MM.1S (cell line): ENCODE measurements at places on chromosomes 11 and 22.

DNA sequence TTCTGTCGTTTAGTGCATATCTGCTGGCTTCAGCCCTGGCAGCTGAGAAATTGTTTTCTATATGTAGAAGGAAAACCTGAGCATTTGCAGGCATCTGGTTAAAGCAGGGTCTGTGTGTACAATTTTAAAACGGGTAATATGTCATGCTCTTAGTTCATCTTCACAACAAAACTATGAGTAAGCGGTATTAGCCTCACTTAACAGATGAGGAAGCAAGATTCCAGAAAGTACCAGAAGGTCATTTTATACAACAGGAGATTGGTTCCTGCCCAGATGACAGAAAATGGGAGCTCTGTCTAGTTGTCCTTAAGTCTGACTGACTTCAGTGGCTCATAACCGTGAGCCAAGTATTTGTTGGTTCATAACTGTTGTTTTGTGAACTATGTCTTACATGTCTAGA is 1.1 kb downstream of the TIMM10B start:
- no peak for DNase-seq

DNA sequence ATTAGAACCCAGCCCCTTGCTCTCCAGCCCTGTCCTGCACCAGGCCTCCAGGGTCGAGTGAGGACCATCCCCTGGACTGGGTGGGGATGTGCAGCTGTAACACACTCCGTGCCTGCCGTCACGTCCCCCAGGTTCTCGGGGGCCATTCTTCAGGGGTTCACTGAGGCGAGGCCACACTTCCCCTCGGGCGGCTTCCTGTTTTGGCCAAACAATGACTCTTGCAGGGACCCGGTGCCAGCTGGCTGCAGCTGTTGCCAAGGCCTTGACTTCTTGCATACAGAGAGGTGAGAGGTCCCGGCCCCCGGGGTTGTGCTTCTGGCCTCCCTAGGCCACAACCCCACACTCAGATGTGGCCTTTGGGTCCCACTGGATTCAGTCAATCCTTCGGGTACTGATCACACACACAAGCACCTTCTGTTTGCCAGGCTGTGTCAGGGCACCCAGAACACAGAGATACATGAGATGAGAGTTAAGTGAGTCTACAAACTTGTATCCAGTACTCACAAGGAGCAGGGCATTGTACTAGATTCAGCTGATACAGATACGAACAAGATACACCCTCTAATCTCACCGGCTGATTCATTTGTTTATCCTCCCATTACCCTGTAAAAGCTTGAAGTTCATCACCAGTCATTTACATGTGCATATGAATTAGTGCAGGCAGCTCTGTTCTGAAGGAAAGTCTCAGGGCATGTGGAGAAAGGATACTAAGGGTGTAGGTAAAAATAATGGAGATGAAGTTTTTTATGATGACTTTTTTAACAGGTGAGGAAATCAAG is 32.9 kb downstream of the LRRC32 start:
- DNase-seq = no peak

- DNase-seq = no peak
Observed at GRCh38 chr11:34337016-34337415, 20.8 kb downstream of the ABTB2 start.

- DNase-seq = no peak
Observed at GRCh38 chr11:23252426-23252825, 392.2 kb upstream of the CCDC179 start.

- no peak for DNase-seq
Observed at GRCh38 chr11:11247576-11247975, 105.5 kb downstream of the CSNK2A3 start.

- no peak for DNase-seq
Observed at GRCh38 chr11:65776196-65776595, 4.6 kb downstream of the AP5B1 start.

DNA sequence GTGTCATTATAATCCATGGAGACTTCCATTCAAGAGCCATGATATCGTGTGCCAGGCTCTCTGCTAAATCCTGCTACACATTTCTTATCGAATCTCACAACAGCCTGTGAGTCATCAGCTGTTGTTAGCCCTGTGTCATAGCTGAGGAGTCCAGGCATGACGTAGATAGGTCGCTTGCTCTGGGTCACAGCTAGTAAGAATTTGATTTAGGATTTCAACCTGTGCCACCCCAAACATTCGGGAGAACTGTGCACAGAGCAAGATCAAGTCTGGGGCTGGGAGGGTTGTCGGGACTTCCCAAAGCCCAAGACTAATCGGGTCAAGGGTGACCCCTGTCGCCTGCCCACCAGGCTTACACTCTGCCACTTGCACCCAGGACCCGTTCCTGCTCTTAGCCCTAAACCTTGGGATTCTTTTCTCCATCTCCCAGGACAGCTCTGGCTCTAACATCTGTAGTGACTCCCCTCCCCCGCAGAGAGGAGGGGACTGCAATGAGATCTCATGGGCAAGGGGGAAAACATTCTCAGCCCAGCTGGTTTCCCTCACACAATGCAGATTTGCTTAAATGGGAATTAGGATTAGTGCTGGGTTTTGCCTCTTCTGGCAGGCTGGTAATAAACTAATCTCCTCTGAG is 34.3 kb downstream of the TSPAN18 start:
- no peak for DNase-seq

DNA sequence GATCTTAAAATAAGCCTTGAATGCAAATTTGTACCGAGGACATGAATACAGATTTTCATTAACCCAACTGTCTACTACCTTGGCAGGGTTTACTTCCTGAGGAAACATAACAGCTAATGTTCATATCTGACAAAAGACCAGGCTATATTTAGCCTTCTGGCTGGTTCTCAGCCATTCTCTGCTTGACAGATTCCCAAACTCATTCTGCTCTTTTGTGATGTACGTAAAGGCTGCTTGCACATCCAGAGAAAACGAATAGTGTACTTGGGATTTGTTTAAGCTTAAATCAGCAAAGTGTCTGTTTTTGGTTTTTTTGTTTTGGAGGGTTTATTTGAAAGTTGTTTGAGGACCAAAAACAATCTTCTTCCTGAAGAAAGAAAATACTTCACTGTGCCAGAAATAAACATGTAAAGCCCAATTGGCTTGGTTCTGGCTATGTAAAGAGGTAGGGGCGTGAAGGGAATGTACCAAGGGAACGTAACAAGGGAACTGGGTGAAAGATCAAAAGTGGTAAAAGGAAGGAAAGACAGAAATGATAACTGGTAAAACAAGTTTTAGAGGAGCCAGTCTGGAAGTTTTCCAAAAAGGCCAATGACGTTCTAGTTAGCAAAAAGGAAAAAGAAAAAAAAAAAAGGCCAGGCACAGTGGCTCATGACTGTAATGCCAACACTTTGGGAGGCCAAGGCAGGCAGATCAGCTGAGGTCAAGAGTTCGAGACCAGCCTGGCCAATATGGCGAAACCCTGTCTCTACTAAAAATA is 21.4 kb upstream of the CRTAM start:
- DNase-seq = no peak

DNA sequence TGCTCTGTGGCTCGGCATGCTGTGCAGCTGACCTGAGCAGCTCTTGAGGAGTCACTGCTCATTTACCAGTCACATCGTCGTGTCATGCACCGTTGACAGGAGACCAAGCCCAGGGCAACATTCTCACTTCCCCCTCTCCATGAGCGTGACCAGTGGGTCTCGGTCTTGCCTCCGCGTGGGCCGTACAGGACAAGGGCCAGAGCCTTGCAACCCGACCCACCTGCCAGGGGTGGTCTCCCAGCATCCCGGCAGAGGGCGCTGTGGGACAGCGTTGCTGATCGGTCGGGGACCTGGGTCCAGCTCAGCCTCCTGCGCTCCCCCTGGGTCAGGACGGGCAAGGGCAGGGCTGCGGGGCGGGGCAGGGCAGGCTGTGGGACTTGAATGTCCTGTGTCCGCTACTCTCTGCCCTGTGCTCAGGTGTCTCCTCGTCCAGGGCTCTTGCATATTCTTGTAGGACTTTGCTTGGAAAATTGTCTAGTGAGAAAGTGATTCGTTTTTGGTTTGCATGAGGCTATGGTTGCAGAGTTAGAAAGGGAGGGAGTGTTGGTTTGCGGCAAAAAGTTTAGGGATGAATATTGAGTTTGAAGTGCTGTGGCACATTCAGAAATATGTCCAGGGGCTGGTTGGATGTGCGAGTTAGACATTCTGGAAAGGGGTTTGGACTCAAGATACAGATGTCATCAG is 16.2 kb downstream of the EIF4G2 start:
- peak; percentile 79 for DNase-seq

- DNase-seq = no peak
Observed at GRCh38 chr22:22424210-22424800, 84.2 kb downstream of the ZNF280B start.

DNA sequence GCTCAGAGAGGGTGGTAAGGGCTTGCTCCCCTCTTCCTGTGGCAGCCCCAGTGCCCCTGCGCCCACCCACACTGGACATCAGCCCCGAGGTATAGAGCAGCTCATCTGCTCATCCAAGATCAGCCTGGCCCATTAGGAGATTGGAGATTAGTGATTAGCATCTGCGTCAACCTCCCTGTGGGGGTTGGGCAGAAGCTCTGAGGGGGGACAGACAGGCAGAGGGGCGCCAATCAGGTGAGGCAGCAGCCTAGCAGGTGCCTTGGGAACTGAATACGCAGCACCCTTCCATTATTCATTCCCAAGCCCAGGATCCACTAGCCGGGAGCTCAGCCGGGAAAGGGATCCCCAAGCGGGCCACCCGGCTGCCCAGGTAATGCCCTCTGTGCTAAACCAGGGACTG is 11.0 kb downstream of the SMTN start:
- DNase-seq = no peak

DNA sequence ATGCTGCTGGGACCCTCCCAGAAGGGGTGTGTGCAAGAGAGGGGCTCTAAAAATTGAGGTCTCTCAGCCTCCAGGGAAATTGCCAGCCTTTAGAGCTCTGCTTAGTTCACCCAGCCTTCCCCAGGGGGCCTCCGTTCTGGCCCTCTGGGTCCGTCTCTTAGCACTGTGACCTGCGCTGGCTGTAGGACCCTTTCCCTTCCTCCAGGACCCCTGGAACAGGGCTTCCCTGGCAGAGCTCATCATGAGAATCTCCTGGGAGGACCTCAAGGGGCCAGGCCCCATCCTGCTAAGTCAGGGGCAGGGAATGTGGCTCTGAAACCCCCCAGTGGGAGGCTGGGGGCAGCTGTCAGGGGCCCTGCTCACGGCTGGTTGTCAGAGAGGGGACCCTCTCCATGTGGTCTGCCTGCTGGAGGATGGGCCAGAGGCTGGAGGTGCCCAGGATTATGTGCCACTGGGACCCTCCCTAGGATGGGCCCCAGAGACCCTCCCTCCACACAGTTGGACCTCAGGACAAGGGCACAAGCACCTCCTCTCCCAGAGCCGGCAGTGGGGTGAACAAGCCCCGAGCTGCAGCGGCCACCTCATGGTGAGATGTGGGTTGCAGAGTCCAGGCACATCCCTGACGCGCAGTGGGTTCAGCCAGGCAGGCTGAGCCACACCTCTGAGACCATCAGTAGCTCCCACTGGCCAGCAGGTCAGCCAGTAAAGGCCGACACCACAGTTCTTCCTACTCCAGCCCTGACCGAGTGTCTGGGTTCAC is 27.1 kb upstream of the GAL start:
- DNase-seq = no peak

- DNase-seq = no peak
Observed at GRCh38 chr11:5226732-5227310, at the start of gene HBB. Gene HBB (minus strand): TSS chr11:5227071. CDS start chr11:5227021, 50 bp downstream.

- no peak for DNase-seq
Observed at GRCh38 chr11:69760319-69760718, 14.8 kb downstream of the FGF4 start.

- peak; percentile 46 for DNase-seq
Observed at GRCh38 chr11:78798663-78799062, 224.0 kb upstream of the NARS2 start.

DNA sequence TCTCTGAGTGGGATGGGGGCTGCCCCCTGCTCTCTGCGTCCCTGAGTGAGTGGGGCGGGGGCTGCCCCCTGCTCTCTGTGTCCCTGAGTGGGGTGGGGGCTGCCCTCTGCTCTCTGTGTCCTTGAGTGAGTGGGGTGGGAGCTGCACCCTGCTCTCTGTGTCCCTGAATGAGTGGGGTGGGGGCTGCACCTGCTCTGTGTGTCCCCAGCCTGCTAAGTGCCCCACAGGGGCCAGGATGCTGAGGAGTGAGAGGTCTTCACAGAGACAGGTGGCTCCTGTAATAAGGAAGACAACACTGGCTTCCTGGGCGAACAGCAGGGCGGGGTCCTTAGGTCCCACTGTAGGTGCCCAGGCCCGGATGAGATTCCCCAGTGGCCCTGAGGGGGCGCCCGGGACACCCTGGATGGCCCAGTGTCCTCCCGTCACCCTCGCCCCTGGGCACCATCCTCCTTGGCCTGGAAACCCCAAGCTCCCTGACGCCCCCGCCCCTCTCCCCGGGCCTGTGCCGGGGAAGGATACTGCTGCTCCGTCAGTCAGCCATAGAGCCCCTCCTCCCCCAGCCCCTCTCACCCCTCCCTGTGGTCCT is 3.8 kb upstream of the CCDC188 start:
- DNase-seq = no peak
